ENCODE measurements at places on chromosomes 11 and 22.

GRCh38 chr11:14953904-14954303 is 18.2 kb downstream of the CALCA start:
- DNase-seq: no peak

DNA sequence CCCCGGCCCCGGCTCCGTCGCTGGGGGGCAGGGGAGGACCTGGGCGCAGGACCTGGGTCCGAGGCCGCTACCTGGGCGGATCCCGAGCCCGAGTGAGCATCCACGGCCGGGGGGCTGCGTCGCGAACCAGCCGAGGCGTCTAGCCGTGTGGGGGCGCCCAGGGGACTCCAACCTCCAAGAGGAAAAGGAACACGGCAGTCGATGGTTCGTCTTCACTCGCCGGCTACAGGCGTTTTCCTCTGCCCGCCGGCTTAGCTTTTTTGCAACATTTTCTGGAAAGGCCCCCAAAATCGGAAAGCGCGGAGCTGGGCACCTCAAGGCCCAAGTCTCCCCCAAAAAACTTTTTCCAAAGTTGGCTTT is 666 bp downstream of the PDGFB start:
- peak; percentile 58 for DNase-seq

- DNase-seq: no peak
These were observed 617 bp downstream of the CSKMT start for GRCh38 chr11:62665599-62666258.

DNA sequence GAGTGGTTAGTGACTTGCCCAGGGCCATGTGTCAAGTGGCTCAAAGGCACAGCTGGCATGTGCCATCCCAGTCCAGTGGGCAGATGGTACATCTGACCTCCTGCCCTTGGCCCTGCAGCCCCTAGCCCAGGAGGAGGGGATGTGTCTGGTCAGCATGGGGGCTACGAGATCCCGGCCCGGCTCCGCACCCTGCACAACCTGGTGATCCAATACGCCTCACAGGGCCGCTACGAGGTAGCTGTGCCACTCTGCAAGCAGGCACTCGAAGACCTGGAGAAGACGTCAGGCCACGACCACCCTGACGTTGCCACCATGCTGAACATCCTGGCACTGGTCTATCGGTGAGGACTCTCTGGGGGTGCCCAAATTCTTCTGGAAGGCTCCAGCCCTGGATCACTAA is 5.7 kb upstream of the RAB1B start:
- DNase-seq: no peak

DNA sequence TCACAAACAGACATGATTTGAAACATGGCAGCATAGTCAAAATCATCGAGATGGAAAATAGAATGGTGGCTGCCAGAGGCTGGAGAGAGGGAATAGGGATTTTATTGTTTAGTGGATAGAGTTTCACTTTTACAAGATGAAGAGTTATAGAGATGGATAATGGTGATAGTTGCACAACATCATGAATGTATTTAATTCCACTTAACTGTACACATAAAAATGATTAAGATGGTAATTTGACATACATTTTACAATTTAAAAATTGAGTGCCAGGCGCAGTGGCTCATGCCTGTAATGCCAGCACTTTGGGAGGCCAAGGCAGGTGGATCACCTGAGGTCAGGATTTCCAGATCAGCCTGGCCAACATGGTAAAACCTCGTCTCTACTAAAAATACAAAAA is 21.2 kb downstream of the TTC28 start:
- no peak for DNase-seq

- no peak for DNase-seq
These were observed 63.7 kb downstream of the MICAL2 start for GRCh38 chr11:12174128-12174476.

DNA sequence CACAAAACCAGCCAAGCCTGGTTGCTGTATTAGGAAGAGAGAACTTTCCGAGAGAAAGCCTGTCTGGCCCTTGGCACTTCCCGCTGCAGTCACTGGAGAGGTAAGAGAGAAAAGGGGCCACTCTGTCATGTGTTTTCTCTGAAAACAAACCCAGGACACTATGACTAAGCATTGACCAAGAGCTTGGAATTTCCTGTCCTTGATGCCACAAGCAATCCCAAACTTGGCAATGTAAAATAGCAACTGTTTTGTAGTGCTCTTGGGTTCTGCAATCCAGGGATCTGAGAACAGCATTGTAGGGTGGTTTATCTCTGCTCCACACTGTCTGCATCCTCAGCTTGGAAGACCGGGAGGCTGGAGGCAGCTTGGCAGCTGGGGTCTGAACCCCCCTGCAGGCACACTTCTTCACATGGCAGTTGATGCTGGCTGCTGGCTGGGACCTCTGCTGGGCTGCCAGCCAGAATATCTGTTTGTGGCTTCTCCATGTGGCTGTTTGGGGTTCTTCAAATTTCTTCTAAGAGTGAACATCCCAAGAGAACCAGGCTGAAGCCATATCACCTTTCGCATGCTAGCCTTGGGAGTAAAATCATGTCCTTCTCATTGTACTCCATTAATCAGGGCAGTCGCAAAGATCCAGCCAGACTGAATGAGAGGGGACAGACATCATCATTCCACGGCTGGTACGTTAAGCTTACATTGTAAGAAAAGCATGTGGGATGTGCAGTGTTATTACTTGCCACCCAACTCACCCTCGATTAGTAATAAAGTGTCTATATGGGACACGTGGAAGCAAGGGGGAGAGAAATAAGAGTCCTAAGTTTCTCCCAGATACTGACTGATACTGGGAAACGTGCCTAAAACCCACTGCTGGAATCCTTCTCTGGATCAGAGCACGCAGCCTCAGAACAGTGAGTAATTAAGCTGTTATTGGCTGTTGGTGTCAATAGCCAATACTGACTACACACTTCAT is 537.4 kb upstream of the B3GAT1 start:
- peak; percentile 60 for DNase-seq

- DNase-seq: no peak
These were observed 46.9 kb upstream of the TTC12 start for GRCh38 chr11:113267493-113267892.

DNA sequence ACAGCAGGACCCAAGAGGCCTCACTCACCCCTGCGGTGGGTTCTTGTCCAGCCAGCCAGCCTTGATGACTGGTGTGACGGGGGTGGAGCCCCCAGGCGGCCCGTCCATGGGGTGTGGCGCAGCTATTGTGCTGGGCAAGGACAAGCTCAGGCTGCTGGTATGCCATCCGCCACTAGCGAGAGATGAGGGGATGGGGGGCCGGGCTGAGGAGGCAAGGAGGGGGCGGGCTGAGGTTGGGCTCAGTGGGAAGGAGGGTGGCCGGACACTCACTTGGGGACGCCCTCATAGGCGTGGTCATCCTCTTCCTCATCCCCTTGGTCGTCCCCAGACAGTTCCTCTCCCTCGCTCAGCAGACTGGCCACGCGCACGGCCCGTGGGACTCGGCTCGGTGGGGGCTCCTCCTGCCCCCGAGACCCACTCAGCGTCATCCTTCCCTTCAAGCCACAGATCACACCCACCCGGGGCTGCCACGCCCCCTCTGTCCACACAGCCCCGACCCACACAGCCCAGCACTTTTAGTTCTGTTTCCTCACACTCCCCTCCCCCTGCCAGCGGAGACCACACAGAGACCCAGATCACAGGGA is 38.0 kb upstream of the PDE2A start:
- DNase-seq: no peak

- DNase-seq: no peak
These were observed 37.9 kb downstream of the NECTIN1 start for GRCh38 chr11:119691020-119691666.

- DNase-seq: no peak
These were observed 50.7 kb downstream of the IGLL1 start for GRCh38 chr22:23529166-23530103.

GRCh38 chr11:116078101-116078591 is 573.9 kb upstream of the CADM1 start:
- no peak for DNase-seq

DNA sequence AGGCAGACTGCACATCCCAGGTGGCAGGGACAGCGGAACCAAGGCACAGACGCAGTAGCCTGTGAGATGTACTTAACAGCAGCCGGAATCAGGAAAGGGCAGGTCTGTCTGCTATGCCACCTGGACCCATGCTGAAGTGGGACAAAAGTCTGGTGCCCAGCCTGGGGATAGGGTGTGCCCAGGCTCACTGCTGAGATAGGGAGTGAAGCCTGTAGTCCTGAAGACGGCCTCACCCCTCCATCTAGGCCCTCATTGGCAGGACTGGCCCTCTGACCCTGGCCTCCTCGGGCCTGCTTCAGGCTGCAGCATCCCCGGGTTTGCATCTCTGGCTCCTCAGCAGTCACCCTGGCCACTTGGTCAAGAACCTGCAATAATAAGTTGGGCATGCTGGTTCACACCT is 32.4 kb upstream of the TSKU start:
- DNase-seq: no peak

- DNase-seq: no peak
These were observed 8.0 kb upstream of the CTSD start for GRCh38 chr11:1771700-1772099.

DNA sequence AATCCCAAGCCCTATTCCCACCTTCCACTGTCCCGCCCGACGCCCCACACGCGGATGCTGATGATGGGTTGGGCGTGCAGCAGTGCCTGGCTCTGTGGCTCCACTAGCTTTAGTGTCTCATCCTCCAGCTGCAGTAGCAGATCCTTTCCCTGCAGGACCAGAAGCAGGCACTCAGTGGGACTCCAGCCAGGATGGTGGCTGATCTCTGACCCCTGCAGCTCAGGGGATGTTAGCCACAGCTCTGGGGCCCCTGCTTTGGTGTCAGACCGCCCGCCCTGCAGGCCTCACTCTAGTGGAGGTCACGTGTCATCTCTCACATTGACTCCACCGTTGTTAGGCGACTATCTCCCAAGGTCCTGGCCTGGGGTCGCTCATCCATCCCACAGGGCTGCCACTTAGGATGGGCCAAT is 11.8 kb downstream of the SMPD1 start:
- DNase-seq: no peak

DNA sequence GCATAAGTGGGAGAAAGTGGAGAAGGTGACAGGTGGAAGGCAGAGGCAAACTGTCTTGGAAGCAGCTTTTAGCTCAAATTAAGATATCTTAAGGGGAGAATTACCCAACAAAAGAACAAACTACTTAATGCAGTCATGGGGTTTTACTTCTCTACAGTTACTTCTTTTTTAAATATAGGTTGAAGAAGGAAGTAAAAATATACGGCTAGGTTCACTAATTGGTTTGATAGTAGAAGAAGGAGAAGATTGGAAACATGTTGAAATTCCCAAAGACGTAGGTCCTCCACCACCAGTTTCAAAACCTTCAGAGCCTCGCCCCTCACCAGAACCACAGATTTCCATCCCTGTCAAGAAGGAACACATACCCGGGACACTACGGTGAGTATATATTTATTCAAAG is 40.8 kb downstream of the PDHX start:
- DNase-seq: no peak

GRCh38 chr11:59719556-59719955 is 5.9 kb upstream of the OR10V1 start:
- DNase-seq: no peak

DNA sequence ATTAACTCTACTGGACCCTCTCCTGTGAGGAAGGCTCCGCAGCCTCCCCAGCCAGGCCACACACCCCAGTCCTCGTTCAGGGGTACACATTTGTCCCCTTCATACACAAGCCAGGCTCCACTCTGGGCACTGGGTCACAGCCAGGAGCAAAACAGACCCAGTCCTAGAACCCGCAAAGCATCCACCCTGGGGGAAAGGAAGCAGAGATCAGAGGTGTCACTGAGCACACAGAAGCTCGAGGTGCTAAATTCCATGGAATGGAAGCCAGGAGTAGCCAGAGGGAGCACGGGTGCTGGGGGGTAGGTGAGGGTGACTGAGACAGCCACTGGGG is 43.6 kb upstream of the TH start:
- DNase-seq: no peak

Data from Caki2 (cell line).